Kidney epithelial cell (primary cell): ENCODE measurements at places on chromosomes 12 and 14.

DNA sequence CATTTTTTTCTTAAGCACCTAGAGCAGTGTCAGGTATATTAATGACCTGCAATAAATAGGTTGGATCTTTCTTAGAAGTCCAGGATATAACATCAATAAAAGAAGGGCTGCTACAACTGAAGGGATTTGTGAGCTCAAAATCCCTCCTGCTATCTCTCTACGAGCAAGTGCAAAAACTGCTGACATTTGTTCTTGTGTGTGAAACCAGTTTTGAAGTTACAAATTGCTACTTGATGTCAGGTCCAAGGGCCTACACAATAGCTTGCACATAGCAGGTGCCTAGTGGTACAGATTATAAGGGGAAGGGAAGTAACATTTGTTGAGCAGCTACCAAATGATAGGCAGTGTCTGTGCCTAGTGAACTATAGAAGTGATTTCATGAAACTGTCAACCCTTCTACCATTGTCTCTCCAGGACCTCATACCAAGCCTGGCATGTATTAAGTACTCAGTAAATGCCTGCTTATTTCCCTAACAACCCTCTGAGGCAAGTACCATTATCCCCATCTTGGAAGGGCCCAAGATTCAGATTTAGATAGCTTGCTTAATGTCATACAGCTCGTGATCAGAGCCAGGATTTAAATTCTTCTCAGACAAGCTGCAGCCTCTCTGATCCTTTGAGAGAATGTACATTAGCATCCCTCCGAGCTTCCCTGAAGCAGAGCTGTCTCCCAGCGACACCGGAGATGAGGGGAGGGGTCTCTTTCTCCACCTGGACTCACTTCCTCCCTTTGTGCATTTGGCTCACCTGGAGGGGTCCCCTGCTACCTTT is 300.3 kb downstream of the ZFP36L1 start:
- DNase-seq = no peak

DNA sequence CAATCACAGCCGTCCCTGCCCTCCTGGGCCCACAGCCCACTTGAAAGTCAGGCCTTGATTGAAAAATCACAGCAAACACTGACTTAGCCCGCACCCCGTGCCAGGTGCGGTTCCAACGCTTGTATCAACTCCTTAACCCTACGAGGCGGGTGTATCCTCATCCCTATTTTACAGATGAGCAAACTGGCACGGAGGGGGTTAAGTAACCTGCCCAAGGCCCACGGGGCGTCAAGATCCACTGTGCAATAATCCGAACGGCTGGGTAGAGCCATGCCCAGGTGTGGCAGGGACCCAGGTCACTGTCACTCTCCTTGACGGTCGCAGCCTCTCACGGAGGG is 583 bp downstream of the DNAH10 start:
- DNase-seq = no peak

DNA sequence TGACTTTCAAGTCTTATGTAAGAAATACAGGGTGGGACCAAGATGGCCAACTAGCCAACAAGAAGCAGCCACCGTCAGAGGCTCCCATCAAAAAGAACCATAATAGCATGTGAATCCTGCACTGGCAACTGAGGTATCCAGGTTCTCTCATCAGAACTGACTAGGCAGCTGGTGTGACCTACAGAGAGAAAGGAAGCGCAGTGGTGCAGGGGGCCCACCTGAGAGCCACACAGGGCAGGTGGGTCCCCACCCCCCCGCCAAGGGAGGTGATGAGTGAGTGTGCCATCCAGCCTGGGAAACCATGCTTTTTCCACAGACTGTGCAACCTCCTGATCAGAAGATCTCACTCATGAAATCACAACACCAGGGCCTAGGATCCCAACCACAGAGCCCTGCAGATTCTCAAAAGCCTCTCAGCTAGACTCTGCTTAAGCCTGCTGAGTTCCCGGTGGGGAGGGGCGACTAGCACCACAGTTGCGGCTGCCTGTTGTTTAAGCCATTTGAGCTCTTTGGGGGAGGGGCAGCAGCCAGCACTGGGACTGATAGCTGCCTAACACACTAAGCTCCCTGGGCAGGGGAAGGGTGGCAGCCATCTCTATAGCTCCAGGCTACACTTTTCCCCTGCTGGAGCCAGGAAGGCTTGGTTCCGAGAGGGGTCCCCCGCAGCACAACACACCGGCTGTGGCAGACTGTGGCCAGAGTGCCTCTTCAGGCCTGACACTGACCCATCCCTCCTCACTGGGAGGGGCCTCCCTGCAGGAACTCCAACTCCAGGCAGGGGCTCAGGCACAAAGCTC is 75.3 kb downstream of the GARIN6 start:
- DNase-seq = no peak

DNA sequence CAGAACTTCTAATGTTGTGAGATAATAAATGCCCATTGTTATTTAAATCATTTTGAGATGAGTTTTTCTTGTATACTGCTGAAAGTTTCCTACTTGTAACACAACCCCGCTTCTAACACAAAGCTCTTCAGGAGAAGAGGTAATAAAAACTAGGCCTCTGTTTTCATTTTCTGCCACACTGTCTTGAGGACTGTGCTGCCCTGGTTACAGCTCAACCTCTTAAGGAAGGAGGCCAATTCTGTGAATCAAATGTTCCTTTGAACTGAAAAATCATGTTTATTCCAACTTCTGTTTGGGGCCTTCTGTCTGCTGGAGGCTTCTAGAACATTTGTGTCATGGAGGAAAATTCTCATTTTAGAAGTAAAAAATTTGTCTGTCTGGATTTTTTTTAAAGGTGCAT is 100.3 kb downstream of the LRIG3 start:
- no peak for DNase-seq

GRCh38 chr12:13772264-13772663 is 209.1 kb downstream of the GRIN2B start:
- no peak for DNase-seq

- DNase-seq = no peak
Observed at GRCh38 chr14:70893858-70894291, 13.4 kb upstream of the PCNX1 start.

GRCh38 chr14:104604458-104605449 is at the start of gene TMEM179:
TMEM179 (minus strand) TSS chr14:104604772; CDS start chr14:104604741, 31 bp downstream.
- DNase-seq = no peak

- no peak for DNase-seq
Observed at GRCh38 chr12:115598871-115599811, 678.4 kb downstream of the MED13L start.

DNA sequence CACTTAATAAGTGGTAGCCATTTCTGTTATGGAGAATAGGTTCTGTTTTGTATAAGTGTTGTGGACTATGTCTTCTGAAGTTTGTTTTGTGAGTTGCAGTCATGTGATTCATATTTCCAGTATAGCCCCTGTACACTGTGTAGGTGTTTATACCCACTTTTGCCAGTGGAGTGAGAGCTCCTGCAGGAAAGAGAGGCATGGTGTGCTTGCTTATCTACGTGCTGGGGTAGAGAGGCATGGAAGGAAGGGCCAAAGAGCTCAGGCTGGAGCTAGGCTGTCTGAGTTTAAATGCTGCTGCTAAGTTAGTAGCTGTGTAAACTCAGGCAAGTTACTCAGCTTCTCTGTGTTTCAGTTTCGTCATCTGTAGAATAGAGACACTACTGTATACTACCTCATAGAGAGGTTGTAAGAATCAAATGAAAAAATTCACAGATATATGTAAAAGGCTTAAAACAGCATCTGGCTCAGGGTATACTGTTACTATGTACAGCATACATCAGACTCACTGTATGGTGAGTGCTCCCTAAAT is 88.2 kb upstream of the SLC38A2 start:
- no peak for DNase-seq

- no peak for DNase-seq
Observed at GRCh38 chr12:12446786-12447185, 89.9 kb downstream of the BORCS5 start.

GRCh38 chr12:104426926-104427546 is 29.7 kb upstream of the CHST11 start:
- DNase-seq = peak; percentile 69

- DNase-seq = no peak
Observed at GRCh38 chr14:34971801-34972200, 11.0 kb upstream of the SRP54 start.

DNA sequence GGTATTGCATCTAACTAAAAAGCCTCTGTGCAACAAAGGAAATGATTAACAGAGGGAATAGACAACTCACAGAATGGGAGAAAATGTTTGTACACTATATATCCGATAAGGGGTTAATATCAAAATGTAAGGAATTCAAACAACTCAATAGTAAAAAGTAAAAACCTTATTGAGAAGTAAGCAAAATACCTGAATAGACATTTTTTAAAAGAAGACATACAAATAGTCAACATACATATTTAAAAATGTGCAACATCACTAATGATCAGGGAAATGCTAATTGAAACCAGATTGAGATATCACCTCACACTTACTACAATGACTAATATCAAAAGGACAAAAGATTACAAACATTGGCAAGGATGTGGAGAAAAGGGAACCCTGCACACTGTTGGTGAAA is 31.9 kb upstream of the LGR5 start:
- no peak for DNase-seq

- DNase-seq = no peak
Observed at GRCh38 chr12:86931714-86932113, 675.5 kb upstream of the MGAT4C start.

- no peak for DNase-seq
Observed at GRCh38 chr12:130051900-130052299, 110.4 kb upstream of the FZD10 start.

DNA sequence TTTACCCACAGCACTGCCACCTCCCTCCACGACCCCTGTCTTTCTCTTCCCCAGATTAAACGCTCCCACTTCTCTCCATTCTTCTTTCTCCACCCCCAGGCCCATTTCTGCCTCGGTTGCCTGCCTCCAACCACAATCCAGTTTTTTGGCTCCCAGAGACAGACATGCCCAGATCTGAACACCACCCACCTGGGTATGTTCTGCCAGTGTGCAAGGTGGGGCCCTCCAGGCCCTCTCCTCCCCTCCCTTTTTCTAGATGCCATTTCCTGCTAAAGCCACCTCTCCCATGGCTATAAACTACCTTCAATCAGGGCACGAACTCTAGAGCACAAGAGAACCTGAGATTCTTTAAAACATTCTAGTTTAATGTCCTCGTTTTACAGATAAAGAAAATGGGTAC is 63.3 kb downstream of the IRF2BPL start:
- no peak for DNase-seq

GRCh38 chr12:122886851-122887818 is 8.8 kb downstream of the VPS37B start:
- DNase-seq = peak; percentile 87

GRCh38 chr14:23829736-23830471 is 123.7 kb upstream of the DHRS4 start:
- DNase-seq = peak; percentile 75

GRCh38 chr12:111488271-111488670 is 82.5 kb downstream of the SH2B3 start:
- no peak for DNase-seq

DNA sequence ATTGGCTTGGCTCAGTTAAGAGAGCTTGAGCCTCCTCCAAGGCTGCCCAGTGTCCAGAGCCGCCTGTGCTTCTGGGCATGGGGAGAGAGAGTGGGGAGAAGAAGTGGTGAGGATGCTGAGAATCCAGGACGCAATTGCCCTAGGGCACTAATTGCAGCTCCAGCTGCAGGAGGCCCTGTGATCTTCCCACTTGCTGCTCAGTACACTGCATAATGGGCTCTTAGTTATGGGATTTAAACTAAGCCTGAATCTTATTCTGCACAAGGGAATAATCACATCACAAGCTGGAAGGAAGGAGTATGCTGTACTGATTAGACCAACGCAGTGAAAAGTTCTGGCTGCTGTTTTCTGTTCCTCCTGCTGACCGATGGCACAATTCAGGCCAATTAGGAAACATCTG is 101.0 kb upstream of the PRMT8 start:
- DNase-seq = no peak

- no peak for DNase-seq
Observed at GRCh38 chr14:65664436-65664835, 251.9 kb downstream of the FUT8 start.

- no peak for DNase-seq
Observed at GRCh38 chr14:70827752-70828151, 18.4 kb upstream of the MAP3K9 start.

DNA sequence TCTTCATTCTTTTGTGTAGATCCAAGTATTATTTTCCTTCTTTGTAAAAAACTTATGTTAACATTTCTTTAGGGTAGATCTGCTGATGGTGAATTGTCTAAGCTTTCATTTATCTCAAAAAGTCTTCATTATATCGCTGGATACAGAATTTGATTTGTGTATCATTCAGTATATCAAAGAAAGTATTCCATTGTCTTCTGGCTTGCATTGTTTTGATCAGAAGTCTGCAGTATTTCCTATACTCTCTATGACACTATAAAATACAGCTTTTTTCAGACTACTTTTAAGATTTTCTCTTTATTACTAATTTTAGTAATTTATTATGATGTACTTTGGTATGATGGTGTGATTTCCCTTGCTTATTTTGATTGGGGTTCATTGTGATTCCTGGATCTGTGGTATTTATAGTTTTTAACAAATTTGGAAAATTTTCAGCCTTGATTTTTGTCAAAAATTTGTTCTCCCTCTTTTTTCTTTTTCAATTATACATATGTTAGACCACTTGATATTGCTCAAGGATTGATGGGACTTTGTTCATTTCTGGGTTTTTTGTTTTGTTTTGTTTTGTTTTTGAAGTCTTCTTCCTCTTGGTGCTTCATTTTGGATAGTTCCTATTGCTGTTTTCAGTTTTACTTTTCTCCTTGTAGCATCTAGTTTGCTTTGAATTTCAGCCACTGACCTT is 176.5 kb downstream of the ZFP36L1 start:
- no peak for DNase-seq

DNA sequence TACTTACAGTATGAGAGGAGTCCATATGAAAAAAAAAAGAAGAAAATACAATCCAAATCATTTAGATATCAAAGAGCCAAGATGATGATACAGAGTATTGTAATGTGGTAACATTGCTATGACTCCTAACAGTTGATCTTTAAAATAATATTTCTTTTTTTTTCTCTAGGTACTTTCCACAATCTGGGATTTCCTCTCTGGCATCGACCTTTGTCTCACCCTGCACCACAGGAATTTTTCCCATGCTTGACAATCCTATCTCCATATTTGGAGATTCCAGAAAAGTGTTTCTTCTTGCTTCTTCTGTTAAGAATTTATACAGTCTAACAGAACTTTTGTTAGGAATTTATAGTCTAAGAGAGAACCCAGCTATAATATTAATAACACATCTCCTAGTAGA is 184.4 kb downstream of the ITPR2 start:
- no peak for DNase-seq

DNA sequence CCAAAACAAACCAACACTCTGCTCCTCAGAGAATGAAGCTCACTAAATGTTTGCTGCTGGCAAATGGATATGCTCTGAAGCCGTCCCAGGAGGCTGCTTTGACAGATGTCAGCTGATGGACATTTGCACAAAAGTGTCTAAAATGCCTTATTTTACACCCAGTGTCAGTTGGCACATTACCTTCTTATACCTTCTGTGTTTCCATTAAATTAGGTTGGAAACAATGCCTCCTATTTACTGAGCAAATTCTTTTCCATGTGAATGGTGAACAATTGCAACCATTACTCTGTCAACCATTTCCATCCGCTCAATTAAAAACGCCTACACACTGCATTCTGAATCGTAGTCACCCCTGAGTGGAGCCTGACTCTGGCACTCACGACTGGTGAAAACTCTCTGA is 1679.9 kb upstream of the FLRT2 start:
- DNase-seq = no peak
